Activated CD4-positive, alpha-beta T cell treated with anti-CD3 and anti-CD28 coated beads, Interleukin-2, amount 10 ng/mL, durations not matched to agents 7 days and 5 days (primary cell): ENCODE measurements at places on chromosomes 16 and 17.
A peak's percentile ranks its signal among the peaks of the same experiment; 100 is the strongest.

DNA sequence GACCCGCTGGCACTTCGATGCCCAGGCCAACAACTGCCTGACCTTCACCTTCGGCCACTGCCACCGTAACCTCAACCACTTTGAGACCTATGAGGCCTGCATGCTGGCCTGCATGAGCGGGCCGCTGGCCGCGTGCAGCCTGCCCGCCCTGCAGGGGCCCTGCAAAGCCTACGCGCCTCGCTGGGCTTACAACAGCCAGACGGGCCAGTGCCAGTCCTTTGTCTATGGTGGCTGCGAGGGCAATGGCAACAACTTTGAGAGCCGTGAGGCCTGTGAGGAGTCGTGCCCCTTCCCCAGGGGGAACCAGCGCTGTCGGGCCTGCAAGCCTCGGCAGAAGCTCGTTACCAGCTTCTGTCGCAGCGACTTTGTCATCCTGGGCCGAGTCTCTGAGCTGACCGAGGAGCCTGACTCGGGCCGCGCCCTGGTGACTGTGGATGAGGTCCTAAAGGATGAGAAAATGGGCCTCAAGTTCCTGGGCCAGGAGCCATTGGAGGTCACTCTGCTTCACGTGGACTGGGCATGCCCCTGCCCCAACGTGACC is 5.0 kb downstream of the WFIKKN2 start:
- no peak for DNase-seq

DNA sequence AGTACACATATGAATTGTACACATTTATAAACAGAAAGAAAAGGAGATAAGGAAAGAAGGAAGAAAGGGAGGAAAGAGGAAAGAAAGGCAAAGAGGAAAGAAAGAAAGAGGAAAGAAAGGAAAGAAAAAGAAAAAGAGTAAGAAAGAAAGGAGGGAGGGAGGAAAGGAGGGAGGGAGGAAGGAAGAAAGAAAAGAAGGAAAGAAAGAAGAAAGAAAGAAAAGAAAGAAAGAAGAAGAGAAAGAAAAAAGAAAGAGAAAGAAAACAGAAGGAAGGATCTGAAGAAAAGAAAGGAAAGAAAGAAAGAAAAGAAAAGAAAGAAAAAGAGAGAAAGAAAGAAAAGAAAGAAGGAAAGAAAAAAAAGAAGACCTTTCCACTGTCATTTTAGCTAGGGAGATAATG is 571.4 kb upstream of the SALL1 start:
- DNase-seq = no peak

GRCh38 chr17:49646391-49647255 is 31.3 kb downstream of the SPOP start:
- DNase-seq = peak; percentile 21

- no peak for DNase-seq
These were observed 82.6 kb downstream of the IRX3 start for GRCh38 chr16:54203851-54204505.

DNA sequence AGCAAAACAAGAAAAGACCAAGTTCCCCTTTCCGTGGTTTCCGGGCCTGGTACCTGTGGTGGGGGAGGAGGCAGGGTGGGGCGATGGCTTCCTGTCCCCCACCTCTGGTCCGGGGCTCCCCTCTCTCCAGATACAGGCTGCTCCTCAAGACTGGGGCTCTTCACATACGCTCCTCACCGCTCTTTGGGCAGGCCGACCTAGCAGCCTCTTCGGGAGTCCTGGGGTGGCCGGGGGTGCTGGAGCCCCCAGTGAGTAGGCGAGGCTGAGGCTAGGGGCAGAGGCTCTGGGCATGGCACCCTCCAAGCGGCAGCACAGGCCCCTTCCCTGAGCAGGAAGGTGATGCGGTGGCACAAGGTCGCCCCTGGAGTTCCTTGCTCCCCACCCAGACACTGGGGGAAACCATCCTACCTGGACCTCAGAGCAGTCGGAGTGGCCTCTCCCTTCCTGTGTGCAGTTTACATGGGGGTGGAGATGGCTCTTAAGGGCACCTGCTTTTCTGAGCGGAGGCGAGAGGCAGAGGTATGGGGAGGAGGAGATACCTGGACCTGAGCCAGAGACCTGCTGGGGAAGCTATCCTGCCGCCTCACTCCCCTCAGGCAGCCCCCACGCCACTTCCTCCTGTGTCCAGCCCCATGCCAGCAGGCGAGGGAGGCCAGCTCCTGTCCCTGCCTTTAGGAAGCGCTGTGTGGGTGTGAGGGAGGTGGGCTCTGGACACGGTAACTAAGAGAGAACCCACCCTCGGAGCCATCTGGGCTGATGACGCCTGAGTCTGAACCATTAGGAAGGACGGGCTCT is 891 bp downstream of the CORO1A start:
- peak; percentile 93 for DNase-seq

DNA sequence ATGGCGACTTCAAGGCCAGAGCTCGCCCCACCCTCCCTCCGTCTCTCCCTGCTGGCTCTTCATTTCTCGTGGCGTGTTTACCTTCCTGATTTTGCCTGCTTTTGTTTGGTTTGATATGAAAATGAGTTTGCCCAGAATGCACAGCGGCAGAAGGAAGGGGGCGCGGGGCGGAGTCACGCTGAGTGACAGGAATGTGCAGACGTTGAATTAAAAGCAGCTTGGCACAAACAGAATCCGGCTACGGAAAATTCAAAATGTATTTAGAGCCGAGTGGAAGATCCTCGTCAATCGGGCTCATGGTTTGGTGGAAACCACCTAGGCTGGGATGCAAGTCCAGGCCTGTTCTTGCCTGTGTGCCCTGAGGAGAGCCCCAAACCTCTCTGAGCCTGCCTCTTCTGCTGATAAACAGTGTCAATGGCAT is 102.7 kb downstream of the SDK2 start:
- DNase-seq = no peak

GRCh38 chr16:711548-712320 is 3.2 kb upstream of the METRN start:
- peak; percentile 78 for DNase-seq

DNA sequence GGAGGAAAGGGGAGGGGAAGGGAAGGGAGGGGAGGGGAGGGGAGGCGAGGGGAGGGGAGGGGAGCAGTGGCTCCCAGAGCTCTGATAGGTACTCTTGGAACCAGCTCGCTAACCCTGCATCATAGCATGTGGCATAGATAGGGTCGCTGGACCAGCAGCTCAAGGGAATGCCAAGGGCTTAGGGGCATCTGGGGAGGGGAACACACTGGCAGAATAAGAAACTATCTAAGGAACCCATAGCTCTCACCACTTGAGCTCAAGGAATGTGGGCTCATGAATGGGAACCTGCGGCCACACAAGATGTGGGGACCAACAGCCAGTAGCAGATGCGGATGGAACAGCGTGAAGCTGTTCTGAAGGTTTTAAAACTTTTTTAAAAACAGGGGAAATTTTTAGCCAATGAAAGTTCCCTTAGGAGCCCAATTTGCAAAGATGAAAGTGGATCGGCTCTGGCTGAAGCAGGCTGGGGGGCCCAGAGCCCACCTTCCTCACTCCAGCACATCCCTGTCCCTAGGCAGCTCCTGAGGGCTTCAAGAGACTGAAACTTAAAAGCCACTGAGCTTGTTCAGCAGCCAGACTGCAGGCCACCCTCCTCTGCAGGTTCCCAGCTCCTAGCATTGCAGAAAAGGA is 46.9 kb downstream of the PIMREG start:
- no peak for DNase-seq

- no peak for DNase-seq
These were observed 13.1 kb upstream of the ITGAL start for GRCh38 chr16:30459456-30459855.

DNA sequence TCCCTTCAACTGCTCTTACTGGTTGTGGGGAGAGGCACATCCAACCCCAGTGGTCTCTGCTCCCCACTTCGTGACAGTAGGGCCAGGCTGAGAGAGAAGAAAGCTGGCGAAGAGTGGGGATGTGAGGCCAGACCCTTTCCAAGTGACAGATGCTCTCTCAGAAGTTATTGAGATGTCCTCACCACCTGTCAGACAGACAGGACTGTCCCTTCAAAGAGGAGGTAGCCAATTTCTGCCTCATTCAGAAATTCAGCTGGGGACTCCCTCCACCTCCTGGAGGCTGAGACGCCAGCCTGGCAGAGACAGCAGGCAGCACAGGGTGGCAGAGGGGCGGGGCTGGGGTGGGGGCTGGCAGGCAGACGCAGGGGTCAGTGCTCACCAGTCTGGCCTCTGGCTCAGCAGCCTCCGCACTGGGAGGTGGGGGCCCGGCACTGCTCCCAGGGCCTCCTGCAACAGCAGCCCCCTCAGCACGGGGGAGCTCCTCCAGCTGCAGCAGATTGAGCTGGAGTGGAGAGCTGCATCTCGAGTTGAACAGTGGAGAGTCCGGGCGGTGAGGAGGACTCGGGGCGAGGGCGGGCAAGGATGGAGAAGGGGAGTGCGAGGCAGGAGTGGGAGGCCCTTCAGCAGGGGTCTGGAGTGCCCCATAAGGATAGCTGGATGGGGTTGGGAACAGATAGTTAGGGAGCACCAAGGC is 9.2 kb downstream of the PER1 start:
- DNase-seq = no peak

DNA sequence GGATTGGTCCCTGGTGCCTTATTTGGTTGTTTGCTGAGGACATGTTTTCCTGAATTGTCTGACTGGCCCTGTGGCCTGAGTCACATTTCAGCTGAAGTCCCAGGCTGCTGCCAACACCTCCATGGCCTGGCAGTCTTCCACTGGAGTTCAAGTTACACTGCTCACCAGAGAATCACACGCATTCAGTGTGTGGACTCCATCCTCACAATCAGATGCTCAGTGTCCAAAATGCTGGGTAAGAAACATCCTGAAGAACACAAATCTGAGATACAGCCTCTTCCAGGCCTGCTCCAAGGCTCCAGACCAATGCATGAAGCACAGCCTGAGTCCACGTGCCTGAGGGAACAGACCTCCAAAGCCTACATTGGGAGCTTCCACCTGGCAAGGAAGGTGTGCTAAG is 19.2 kb downstream of the CD300LB start:
- no peak for DNase-seq

GRCh38 chr17:67632141-67632540 is 85.6 kb upstream of the NOL11 start:
- no peak for DNase-seq

- DNase-seq = no peak
These were observed 48.3 kb upstream of the MAF start for GRCh38 chr16:79648826-79649225.

GRCh38 chr16:2898831-2899563 is 12.7 kb upstream of the FLYWCH1 start:
- no peak for DNase-seq

DNA sequence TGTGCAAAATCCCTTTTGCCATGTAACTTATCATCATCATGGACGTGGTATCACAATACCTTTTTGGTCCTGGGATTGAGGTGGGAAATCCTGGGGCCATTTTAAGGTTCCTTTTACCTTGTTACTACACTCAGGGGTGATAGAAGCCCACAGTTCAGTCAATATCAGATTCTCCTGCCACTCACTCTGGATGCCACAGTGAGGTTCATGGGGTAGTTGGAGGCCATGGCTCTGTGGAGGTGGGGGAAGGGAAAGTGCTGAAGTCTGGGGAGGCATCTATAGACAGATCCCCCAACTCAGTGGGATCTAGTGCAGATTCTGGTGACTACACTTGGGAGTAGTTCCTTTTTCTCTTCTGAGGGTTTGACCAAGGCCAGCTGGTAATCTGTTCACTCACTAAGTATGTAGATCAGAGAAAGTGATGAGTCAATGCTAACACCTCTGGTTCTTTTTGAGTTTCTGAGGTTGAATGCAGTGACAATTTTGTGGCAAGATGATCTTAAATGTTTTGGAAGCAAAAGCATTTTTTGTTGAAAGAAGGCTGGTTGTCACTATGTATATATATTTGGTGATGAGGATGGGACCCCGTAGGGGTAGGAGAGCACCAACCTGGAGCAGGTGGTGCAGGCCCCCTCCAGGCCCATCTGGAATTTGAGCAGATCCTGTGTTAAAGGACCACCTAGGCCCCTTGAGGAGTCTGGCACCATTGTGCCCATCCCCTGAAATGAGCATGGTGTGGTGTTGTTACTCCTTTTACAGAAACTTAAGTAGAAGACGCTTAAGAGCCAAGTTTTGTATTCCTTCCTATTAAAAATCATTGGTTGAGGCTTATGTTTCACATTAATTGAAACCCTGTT is 18.8 kb upstream of the IRF8 start:
- DNase-seq = no peak

- no peak for DNase-seq
These were observed 10.9 kb downstream of the DNAAF8 start for GRCh38 chr16:4745274-4745569.

GRCh38 chr17:75878174-75878998 is at the start of gene TRIM47:
TSS of gene TRIM47 (minus strand) at chr17:75878581. CDS start at chr17:75878548, 33 bp downstream.
- DNase-seq = peak; percentile 39

DNA sequence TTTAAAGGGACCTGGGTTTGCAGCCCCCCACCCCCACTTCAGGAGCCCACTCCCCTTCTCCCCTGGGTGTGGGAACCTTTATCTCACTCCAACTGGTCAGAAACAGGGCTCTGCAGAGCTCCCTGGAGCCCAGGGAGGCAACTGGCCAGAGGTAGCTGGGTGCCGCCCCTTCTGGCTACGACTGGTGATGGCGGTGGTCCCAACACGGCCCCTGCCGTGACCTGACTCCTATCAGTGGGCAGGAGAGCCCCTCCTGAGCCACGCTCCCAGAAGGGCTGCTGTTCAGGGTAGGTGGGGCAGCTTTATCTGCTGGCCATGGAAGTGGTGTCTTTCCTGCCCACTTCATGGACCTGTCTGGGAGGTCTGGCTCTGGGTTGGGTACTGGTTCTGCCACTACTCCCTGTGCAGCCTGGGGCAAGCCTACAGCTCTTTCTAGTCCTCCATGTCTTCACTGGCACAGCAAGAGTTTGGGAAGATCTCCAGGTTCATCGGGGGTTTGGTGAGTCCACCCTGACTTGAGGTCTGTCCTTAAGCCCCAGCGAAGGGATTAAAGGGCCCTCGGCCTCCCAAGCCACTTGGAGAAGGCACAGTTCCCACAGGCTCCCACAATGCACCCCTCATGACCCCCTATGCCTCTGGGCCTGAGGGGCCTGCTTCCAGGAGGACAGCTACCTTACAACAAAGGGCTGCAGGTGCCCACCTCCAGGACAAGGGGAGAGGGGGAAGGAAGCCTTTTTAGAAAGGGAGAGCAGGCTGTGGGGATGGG is 5.5 kb upstream of the SREBF1 start:
- DNase-seq = no peak

DNA sequence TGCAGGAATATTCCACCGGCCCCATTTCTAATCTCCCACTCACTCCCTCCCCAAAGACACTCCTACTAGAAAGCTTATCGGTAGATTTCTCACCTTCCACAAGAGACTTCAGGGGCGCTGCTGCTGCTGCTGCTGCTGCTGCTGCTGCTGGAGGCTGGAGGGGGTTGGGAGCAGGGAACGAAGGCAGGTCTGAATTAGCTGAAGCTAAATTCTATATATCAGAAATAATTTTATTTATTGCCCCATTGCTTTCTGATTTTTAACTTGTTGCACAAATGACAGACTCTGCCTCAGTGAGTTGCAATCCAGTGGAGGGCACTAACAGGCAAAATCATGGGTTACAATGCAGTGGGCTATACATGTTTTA is 25.8 kb upstream of the HLF start:
- DNase-seq = no peak
